NCI-H2081 treated with DMSO at 0.1 percent for 48 hours (cell line): ENCODE measurements at places on chromosomes 12 and 14.

- DNase-seq: no peak
Observed at GRCh38 chr12:110578694-110579534, 4.2 kb downstream of the PPTC7 start.

DNA sequence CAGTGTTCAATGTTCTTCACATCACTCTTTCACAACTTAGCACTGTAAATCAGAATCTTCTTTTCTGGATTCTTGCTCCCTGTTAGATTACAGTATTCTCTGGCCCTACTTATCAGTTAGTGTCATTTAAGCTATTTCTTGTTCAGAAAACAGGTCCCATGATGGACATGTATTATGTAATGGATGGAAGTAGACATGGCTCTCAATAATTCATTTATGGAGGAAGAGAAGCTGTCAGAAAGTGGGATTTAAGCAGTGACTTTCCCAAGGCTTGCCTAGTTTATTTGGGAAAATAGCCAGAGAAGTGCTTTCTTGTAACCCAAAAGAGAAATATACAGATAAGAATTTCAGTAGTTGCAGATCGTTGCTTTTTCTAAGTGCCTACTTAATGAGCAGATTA, 1.6 kb downstream of the ERC1 start:
- DNase-seq: no peak

- DNase-seq: no peak
Observed at GRCh38 chr14:51993285-51993920, 4.1 kb downstream of the RTRAF start.

DNA sequence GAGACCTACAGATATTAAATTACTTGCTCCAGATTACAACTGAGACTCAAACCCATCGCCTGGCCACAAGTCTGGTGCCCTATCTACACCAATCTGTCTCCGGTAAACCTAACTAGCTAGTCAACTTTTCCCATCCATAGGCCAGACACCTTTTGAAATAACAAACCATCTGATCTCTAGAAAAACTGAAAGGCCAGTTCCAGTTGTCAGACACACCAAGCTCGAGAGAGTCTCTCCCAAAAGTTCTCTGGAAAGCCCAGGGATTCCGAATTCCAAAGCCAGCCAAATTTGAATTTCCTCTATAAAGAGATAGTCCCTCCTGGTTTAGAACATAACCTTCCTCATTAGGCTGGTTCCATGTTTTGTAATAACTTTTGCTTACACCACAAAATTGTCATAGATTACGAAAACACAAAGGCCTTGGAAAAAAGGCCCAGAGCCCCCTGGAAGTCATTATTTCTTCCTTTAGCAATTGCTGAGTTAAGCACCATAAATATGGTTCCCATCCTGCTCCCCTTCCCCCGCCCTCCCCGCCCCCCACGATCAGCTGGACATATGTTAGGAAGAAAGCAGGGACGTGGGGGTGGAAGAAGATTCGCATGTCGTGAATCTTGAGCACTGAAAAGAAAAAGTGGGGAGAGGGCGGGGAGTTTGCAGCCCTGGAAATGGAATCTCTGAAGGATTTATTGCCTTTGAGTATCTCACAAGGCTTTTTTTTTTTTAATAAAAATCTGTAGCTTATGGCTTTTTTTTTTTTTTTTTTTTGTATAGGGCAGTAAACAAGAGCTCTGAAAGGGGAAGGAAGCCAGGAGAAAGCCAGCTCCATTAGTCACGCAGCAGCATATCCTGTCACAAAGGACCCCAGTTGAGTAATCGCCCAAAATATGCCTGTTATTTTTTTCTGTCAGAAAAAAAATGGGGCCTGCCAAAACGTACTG, 110.4 kb downstream of the ZFP36L1 start:
- no peak for DNase-seq

- DNase-seq: no peak
Observed at GRCh38 chr14:26841326-26841725, 243.5 kb upstream of the NOVA1 start.

DNA sequence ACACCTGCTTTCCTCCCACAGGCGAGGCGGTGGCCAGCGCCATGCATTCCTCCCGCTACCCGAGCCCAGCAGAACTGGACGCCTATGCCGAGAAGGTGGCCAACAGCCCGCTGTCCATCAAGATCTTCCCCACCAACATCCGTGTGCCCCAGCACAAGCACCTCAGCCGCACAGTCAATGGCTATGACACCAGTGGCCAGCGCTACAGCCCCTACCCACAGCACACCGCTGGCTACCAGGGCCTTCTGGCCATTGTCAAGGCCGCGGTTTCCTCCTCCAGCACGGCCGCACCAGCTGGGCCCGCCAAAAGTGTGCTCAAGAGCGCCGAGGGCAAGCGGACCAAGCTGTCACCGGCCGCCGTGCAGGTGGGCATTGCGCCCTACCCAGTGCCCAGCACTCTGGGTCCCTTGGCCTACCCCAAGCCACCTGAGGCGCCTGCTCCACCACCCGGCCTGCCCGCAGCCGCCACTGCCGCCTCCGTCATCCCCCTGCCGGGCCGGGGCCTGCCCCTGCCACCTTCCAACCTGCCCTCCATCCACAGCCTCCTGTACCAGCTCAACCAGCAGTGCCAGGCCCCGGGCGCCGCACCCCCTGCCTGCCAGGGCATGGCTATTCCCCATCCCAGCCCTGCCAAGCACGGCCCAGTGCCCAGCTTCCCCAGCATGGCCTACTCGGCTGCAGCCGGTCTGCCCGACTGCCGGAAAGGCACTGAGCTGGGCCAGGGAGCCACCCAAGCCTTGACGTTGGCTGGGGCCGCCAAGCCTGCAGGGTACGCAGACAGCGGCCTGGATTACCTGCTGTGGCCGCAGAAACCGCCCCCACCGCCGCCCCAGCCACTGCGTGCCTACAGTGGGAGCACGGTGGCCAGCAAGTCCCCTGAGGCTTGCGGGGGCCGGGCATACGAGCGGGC, 54.6 kb downstream of the FAM222A start:
- DNase-seq: no peak

DNA sequence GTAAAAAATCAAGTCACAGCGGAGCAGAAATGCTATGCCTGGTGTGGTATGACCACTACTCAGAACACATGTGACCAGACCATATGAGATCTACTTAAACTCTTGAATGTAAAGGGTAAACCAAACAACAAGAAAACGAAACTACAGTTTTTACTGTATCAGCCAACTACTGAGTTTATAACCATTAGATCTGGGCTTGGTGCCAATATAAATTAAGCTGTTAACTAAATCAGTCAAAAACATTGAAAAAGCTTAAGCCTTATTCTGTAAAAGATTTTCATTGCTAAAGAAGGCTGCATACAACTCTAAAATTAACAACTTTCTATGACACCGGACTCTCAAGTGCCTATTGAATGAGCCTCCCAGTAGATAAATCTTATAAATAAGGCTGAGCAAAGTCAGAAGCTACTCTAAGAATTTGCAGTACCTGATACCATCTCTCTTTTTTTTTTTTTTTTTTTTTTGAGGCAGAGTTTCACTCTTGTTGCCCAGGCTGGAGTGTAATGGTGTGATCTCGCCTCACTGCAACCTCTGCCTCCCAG, 35.4 kb downstream of the SPTLC2 start:
- DNase-seq: no peak

- no peak for DNase-seq
Observed at GRCh38 chr14:77238996-77239395, 32.0 kb downstream of the NGB start.

- DNase-seq: no peak
Observed at GRCh38 chr12:69052613-69053408, 119.8 kb upstream of the CPM start.

DNA sequence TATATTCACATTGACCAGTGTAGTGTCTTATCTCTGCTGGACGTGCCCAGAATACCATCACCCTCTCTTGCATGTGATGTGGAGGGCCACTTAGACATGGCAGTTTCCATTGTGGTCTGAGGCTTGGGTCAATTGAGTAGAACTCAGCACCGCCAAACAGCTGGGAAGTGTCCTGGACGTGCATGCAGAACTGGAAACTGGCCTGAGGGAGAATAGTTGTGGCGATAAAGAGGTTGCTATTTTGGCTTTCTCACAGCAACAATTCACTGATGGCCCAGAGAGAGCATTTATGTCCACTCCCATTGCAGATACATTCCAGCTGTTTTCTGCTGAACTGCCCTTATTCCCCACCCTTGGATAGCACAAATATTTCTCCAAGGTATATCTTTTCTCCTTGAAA, 210.1 kb upstream of the DAAM1 start:
- DNase-seq: no peak

DNA sequence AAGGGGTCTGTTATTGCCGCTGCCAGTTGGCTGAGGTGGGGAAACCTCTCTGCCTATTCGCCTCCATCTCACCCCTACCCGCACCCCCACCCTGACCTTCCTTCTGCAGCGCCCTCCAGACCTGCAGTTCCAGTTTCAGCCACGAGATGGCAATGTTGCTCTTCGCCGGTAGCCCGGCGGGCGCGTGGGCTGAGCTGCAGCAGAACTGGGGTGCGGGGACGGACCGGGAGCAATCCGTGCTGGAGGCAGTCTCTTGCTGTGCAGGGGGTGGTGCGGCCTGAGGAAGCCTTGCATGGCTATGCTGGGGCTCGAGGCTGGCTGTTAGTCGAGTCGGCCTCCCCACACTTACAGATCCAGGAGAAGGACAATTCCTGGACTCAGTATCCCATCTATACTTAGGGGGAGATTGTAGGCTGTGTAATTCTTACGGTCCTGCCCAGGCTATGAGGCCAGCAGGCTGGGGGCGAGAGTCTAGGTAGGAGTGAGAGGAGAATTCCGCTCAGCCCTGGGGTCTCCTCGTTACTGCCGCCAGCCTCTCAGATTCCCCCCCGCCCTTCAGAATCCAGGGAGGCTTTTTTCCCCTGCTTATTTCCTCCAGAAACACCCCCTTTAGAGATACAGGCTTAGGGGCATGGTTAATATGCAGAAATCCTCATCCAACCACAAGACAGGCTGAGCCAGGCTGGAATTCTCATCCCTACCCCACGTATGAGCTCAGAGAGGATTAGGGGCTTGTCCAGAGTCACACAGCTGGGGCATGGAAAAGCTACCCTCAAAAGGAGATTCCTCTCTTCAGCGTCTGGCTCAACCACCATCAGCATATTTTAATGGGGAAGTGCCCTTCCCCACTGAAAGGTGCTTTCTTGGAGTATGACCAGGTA, 118.2 kb downstream of the AACS start:
- DNase-seq: no peak

DNA sequence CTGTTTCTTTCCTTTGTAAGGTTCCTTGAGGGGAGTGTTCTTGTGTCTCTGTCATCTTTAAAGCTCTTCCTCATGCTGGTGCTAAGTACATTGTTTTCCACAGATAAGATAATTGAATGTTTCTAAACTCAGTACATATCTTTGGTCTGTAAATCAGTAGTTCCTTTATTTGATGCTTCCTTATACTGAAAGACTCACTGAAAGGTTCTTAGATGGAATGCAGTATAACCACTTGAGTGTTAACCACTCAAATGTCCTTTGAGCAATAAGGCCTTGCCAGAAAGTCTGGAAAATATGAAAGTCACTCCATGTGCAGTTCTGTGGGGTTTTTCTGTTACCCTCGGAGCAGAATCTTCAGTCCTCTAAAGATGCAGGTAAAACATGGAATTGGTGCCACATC, 23.0 kb upstream of the RNU6-8 start:
- no peak for DNase-seq

DNA sequence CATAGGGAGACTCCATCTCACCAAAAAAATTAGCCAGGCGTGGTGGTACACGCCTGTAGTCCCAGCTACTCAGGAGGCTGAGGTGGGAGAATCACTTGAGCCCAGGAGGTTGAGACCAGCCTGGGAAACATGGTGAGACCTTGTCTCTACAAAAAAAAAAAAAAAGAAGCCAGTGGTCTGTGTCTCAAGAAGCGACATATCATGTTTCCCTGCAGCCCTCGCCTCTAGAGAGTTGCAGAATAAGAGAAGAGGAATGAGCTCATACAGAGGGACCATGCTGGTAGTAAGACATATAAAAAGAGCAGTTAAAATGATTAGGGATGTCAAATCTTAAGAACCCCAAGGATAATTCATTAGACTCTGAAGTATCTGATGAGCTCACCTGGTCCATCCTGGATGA, 39.4 kb upstream of the BICDL1 start:
- no peak for DNase-seq

GRCh38 chr12:3723916-3724805, 28.7 kb downstream of the CRACR2A start:
- no peak for DNase-seq

- no peak for DNase-seq
Observed at GRCh38 chr14:102159841-102160240, 20.1 kb downstream of the WDR20 start.

- no peak for DNase-seq
Observed at GRCh38 chr12:96997797-96998484, 90.9 kb downstream of the NEDD1 start.

- no peak for DNase-seq
Observed at GRCh38 chr12:9333161-9333560, 125.0 kb upstream of the PZP start.

DNA sequence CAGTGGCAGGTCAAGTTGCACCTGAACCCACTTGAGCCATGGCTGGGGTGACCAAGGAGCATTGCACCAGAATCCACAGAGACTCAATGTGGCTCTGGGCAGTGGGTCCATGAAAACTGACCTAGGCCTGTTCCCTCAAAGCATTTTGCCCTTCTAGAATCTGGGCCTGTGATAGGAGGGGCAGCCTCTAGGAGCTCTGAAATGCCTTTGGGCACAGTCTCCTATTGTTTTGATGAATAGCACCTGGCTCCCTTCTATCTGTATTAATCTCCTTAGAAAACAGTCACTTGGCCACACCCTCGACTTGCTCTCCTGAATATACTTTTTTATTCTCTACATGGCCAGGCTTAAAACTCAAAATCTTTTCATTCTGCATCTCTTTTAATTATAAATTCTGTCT, 14.1 kb upstream of the KRAS start:
- no peak for DNase-seq

GRCh38 chr12:122884860-122885259, 11.1 kb downstream of the VPS37B start:
- no peak for DNase-seq

- DNase-seq: no peak
Observed at GRCh38 chr12:114662512-114663177, 21.3 kb downstream of the TBX3 start.

DNA sequence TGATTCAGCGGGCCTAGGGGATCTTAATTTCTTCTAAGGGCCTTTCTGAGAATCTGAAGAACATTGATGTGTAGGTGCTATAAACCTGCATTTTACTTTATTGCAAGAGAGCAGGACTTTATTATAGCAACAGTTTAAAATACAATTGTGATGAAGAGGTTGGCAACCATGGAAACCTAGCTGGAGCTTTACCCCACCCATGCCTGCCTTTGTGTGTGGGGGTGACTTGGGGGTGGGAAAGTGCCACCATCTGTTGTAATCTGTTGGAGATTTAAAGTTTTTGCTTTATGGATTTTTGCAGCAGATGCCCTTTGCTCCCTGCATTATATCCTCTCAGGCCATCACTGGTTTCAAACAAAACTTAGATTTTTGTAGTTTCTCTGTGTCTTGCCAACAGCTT, 64.6 kb downstream of the ATG14 start:
- no peak for DNase-seq

- DNase-seq: no peak
Observed at GRCh38 chr12:5220099-5220498, 176.4 kb downstream of the KCNA5 start.

DNA sequence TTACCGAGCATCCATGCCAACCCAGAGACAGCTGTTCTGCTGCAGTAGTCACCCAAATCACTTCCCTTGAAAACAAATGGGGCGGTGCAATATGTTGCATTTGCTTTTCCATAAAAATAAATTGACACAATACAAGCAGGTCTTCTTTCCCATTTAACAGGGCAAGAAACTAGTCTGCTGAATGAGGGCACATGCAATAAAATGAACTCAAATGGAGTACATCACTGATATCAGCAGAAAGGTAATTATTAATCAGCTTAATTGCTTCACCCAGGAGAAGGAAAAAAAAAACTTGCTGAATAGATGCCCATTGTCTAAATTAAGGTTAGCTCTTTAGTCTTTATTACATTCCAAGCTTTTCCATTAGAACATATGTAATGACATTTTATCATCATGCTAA, 175.1 kb upstream of the GZMB start:
- no peak for DNase-seq
